ENCODE measurements at places on chromosomes 6 and 20.

DNA sequence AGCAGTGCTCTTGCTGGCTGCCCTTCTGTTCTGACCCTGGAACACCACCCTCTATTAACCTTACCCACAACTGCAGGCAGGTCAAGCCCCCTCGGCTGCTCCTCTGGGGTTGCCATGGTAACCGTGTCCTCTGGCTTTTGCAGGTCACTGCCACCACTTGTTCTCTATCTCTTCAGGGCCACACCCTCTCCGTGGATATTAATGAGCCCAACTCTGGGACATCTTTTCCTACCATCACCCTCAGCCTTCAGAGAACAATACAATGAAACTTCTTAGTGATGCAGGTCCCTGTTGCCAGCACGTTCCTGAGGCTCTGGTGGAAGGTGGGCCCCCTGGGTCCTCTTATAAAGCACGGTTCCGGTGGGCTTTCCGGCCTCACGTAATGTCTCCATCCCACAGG lies 30.8 kb upstream of the MICB start:
- no peak for DNase-seq

- no peak for DNase-seq
Measured at GRCh38 chr6:51684603-51685002, 402.8 kb downstream of the PKHD1 start.

- no peak for DNase-seq
Measured at GRCh38 chr6:34773916-34774315, 16.6 kb downstream of the SNRPC start.

- DNase-seq: no peak
Measured at GRCh38 chr6:70236343-70236742, 66.5 kb downstream of the COL9A1 start.

- no peak for DNase-seq
Measured at GRCh38 chr6:165961233-165961632, 206.4 kb downstream of the TBXT start.

- no peak for DNase-seq
Measured at GRCh38 chr6:160060221-160060620, 61.4 kb upstream of the SLC22A1 start.

- no peak for DNase-seq
Measured at GRCh38 chr6:74439123-74439811, 743.3 kb downstream of the CD109 start.

GRCh38 chr20:22394583-22394982 lies 189.8 kb downstream of the FOXA2 start:
- no peak for DNase-seq

- DNase-seq: no peak
Measured at GRCh38 chr6:111523484-111524167, 40.6 kb upstream of the REV3L start.

- DNase-seq: no peak
Measured at GRCh38 chr20:14576196-14576877, 238.9 kb upstream of the FLRT3 start.

GRCh38 chr20:44762466-44763140 lies 16.9 kb downstream of the KCNK15 start:
- DNase-seq: peak; percentile 25

DNA sequence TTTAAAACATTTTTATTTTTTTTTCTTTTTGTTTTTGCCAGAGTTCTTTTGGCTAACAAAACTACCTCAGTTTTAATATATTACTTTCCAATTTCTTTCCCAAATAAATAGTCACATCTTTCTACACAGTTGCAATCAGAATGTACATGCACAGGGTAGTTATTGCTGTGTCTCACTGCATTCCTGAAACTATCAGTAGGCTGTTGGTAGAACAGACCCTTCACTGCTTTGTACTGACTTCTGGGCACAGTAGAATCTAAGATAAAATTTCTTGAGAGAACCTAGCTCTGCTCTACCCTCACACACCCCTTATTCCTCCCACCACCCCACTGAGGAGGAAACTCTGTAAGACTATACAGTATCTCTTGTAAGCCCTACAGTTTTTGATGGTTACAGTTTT lies 19.9 kb downstream of the TPX2 start:
- no peak for DNase-seq

GRCh38 chr6:34817446-34817845 lies 25.6 kb downstream of the BLTP3A start:
- no peak for DNase-seq

GRCh38 chr6:116426551-116426950 lies 34.6 kb upstream of the CALHM6 start:
- no peak for DNase-seq

GRCh38 chr6:142746524-142746923 lies 198.5 kb downstream of the HIVEP2 start:
- DNase-seq: peak; percentile 18

DNA sequence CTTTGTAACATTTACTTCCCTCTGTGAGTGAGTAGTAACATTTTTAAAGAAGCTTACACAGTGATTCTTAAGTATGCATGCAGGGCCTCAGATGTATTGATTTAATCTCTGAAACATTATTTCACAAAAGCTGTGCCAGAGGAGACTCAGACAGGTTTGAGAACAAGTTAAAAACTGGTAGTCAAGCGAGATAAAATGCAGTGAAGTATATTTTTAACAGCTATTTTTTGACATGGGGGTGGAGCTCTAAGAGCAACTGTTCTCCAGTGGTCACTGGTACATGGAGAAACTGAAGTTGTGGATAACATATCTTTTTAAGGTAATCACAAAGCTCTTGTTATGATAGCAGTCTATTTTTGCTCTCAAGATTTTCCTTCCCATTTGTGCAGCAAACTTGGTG lies 20.4 kb downstream of the DSTN start:
- DNase-seq: peak; percentile 37

DNA sequence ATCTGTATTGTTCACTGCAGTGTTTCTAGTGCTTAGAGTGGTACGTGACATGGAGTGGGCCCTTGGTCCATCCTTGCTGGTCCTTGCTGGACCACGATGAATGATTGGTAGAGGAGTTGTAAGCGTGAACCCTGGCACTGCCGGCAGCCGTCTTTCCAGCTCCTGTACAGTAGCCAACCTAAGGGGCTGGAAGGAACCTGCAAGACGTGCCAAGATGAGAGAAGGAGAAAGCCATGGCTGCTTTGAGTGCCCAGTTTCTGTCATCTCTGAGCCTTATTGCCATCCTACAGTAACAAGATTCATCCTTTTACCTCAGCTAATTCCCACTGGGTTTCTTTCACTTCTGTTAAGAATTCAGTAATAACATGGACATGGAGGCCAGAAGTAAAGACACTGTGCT lies 5.9 kb downstream of the DHX35 start:
- DNase-seq: no peak

DNA sequence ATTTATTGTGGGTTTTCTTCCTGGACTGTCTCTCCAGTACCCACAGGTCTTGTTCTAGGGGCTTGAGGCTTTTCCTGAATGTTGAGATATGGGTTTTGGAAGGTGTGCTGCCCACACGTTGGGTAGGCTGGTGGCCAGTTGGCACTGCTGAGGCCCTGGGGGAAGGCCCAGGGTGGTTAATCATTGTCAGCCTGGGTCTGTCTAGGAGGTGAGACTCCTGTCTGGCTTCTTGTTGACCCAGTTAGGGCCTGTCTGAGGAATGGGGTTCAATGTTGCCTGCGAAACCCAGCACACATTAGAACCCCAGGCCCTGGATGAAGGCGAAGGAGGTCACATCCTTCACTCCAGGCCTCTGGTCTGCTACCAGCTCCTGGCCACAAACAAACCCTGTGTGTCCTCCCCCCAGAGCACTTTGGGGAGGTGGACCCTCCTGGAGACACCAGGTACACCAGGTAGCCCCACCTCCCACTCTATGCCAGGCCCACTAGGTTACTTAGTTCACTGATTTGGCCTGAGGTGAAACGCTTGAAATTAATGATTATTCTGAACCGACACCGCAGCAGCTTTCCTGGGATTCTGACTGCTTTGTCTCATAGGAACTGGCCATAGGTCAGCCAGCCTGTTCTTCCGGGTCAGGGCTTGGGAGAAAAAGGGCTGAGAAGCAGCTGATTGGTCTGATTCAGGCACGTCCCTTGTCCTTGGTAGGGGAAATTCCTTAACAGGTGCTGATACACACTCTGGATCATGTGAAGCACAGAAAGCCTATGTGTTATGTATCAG lies 15.2 kb downstream of the DNMT3B start:
- peak; percentile 10 for DNase-seq

DNA sequence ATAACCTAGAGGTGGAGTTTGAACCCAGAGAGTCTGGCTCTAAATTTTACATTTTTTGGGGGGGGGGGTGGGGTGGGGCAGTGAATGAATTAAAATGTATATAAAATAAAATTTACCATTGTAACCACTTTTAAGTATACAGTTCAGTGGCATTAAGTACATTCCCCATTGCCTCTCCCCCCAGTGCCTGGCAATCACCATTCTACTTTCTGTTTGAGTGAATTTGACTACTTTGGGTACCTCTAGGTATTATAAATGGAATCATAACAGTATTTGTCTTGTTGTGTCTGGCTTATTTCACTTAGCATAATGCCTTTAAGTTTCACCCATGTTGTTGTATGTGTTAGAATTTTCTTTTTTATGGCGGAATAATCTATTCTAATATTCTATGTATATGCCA lies 2.7 kb downstream of the FAM110A start:
- no peak for DNase-seq

GRCh38 chr20:41508335-41508734 lies 109.8 kb downstream of the CHD6 start:
- DNase-seq: no peak

- peak; percentile 34 for DNase-seq
Measured at GRCh38 chr6:123655521-123656306, 19.0 kb upstream of the TRDN start.

DNA sequence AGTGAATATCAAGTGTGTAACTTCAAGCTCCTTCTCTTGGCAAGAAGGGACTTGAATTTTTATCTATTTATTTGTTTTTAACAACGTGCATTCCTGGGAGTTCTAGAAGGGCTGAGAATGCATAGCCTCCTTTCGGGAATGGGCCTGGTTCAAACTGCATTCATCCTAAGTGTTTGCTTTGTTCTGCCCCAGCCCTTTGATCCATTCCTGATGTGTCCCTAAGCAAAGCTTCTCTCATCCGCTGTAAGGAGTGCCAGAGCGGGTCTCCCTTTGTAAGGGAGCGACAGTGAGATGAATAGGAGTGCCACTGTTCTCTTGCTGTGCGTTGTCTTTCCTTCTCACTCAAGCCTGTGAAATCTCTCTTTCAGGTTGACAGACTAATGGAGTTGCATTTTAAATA lies 61.0 kb upstream of the VSTM2L start:
- DNase-seq: no peak

DNA sequence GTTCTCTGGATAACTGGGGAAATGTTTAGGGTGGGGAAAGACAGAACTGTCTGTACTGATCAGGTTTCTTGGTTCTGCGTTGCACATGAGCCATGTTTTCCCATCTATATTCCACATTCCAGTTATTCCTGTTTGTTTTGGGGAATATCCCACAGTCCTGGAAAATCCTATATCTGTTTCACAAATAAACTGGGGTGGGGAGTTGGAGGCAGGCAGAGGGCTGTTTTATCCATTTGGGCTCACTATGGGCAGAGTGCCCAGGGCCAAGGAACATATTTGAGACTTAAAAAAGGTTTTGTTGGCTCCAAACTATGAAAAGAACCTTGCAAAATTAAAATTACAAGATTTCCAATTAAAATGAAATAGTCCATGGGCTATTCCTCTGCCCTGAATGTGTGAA lies 21.5 kb downstream of the FOXP4 start:
- no peak for DNase-seq

- no peak for DNase-seq
Measured at GRCh38 chr20:50338479-50339391, 148.1 kb downstream of the CEBPB start.

DNA sequence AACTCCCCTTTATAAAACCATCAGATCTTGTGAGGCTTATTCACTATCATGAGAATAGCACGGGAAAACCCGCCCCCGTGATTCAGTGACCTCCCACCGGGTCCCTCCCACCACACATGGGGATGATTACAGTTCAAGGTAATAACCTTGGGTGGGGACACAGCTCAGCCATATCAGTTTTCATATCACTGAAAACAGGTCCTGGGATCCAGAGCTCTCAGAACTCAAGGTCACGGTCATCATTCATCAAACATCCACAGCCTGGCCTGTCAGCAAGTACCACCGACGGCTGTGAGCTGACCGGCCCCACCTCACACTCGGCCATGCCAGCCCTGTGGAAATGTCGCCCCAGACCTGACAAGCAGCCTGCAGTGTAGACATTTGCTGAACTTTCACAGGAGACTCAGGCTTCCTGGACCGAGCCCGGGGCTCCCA lies 14.1 kb upstream of the FRMD1 start:
- DNase-seq: no peak

- no peak for DNase-seq
Measured at GRCh38 chr20:49310705-49311104, 32.8 kb upstream of the ZNFX1 start.
